NCI-H2029 (cell line): ENCODE measurements at places on chromosomes 1 and 21.

- DNase-seq, result no peak
These were observed 129.5 kb downstream of the CAMTA1 start for GRCh38 chr1:6914706-6915105.

DNA sequence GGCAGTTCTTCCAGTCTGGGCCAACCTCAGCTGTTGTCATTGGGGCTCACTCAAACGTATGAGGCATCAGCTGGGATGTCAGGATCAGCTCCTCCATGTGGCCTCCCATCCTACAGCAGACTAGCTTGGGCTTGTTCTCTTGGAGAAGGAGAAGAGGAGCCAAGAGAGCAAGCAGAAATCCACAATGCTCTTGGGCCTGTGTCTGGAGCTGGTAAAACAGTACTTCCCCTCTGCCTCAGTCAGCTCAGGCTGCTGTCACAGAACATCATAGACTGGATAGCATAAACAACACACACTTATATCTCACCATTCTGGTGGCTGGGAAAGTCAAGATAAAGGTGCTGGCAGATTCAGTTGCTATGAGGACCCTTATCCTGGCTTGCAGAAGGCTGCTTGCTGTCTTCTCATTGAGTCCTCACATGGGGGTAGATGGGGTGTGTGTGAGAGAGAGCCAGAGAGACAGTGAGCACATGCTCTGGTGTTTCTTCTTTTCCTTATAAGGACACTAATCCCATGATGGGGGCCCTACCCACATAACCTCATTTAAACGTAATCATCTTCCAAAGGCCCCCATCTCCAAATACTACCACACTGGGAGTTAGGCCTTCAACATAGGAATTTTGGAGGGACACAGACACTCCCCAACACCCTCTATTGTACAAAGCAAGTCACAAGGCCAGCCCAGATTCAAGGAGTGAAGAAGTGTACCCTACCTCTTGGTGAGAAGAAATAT, 16.3 kb upstream of the DNAJC6 start:
- no peak for DNase-seq

GRCh38 chr1:13901597-13901996, 201.6 kb downstream of the PRDM2 start:
- no peak for DNase-seq

GRCh38 chr1:178356299-178356698, 140.5 kb downstream of the CLEC20A start:
- DNase-seq, result no peak

DNA sequence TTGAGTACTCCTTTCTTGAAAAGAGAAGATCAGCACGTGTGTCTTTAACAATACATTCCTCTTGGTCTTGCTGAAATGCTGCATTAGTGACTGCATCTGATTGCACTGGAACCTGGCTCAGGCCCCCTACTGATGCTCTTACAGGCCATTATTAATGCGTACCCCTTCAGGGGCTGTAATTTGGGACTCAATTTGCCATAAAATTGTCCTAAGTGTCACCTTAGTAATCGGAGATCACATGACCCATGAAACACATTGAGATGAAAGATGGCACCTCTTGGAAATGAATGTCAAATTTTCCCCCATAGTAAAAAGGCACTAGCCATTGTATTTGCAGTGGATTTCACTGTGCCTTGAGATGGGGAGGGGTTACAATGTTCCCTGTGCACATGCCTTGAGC, 563.3 kb downstream of the KIF26B start:
- DNase-seq, result no peak

DNA sequence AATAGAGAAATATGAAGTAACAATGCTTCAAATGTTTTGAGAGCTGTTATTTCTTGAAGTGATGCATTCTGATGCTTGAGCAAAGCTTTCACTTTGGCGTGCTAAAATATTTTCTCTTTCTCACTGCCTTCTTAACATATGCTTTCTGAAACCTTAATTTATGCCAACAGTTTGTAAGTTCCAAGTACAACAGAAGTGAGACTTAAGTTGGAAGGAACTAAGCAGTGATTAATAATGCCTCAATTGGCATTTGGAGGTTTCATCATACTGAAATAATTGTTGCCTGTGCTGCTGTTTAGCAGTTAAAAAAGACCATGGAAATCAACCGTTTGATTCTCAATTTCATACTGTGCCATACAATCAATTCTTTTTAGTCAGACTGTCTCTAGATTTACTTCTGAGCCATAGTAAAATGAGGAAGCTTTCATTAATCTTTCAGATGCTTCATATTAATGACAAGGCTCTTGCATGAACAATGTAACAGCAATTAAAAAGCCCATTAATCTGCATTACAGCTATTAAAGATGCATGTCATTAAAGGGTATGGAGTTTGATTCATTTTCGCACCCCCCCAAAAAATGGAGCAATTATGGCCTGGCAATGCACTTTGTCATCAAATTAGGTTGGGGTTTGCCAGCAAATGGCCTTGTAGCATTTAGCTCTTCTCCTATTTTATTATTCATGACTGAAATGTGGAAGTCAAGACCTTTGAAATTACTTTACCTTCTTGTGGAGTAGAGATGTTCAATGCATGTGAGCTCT, 375.3 kb downstream of the USH2A start:
- no peak for DNase-seq

- DNase-seq, result no peak
These were observed 22.9 kb upstream of the FAM20B start for GRCh38 chr1:179002552-179003345.

DNA sequence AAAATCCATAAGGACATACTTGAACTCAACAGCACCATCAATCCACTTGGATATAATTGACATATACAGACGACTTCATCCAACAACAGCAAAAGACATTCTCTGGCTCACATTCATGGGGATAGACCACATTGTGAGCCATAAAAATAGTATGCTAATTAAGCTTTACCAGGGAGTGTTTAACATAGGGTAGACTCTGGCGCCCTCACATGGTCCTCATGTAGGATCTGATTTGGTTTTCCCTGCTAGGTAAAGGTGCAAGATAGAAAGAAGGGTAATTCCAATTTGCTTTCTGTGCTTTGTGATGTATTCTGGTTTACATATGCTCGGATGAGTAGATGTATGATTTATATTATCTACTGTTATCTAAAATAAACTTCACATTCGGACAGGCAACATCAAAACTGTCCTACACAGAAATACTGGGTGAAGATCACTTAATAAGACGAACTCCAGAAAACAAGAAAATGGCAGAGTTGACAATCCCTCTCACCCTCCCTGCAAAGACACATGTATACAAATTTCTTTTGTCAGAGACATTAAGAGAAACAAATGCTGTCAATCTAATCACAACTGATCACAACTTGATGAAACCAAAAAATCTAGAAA, 27.7 kb downstream of the CR1L start:
- no peak for DNase-seq
